ENCODE measurements at places on chromosomes 2 and 18. TPM values are rescaled to one million over a fixed set of nuclear protein-coding genes. Genes with fewer than 3 reads are reported as not detected.

KIF1A gene
- 0.87 TPM for total RNA-seq

TTN gene
- total RNA-seq: 4,150 TPM

MAB21L4 gene
- total RNA-seq: not detected

DNA sequence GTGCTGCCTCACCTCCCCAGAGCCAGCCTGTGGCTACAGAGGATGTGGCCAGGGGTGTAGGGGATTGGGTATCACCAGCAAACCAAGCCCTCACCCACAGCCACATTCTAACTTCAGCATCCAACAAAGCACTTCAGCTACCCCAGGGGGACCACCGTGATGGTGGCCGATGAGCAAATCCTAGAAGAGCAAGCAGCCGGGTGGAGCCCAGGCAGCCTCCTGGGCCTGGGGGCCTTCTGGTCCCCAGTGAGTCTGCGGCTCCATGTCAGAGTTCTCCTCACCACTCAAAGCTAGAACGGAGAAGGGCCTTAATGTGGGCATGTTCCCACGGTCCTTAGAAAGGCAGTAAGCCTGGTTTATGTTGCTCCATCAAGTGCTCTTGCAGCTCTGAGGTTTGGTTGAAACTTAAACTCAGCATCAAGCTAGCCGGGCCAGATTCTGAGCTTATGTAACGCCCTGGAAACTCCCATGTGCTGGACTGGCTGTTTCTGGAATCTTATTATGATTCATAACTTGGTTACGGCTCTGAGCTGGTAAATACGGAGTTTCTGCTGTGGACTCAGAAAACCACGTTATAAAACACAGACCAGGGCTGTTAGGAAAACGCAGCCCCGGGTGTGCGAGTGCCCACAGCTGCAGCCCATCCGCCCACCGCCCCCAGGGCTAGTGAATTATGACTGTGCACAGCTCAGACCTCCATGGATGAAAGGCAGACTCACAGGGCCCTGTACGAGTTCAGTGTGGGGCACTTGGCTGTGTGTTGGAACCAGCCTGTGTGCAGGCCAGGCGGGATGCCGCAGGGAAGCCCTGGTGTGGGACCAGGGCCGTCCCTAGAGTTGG lies 99.8 kb downstream of the SEPTIN10 start:
- no peak for DNase-seq

- no peak for DNase-seq
These were observed 76.7 kb downstream of the MRPS9 start for GRCh38 chr2:105114551-105114950.

GRCh38 chr2:234245945-234246344 lies 195.4 kb downstream of the SPP2 start:
- DNase-seq: no peak

ANKRD29 gene
- 2.8 TPM for total RNA-seq

DNA sequence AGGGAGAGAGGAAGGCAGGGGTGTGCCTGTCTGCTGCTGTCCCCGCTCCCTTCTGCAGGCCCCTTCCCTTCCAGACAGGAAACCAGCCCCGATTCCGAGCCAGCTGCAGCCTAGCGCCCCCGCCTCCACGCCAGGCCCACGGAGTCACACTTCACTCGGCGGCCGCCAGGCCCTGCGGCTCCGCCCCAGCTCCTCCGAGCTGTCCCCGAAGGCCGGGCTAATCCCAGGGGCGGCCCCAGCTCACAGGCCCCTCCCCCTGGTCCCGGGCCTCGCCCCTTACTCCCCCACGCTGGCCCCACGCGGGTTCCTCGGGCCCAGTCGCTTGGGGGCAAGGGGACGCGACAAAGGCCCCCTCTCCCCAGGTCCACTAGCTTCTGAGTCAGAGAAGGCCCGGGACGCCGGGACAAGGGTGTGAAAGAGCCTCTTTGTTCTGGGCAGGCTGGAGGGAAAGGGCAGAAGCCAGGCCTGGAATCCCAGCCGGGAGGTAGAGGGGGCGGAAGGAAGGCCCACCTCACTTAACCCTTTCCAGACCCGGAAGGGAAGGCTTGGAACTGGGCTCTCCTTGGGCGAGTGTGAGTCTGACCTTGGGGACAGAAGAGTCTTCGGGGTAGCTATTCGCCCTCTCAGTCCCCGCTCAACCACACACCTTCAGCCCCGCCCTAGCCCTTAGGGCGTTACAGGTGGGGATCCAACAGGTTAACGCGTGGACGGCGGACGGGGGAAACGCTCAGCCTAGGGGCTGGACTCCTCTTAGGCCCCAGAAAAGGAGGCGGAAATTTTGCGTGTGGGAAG lies 1.2 kb downstream of the RTKN start:
- peak; percentile 92 for DNase-seq

DNA sequence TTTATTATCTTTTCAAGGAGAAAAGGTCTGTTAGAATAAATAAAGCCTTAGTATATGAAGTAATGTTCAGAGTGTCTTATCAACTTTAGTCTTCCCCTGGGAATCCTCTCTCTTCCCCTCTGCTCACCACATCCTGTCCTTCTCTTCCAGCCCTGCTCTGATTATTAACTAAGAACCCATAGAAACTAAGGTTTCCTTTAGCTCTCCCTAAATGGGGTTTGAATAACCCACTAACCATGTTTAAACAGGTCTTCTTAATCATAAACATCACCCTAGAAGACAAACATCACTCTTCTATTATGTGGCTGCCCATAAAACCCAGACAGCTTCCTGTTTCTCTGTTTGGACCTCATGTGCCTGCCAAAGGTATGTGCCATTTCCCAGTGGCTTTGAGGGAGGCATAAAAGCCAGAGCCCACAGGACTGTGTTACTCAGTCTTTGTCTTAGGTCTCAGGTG lies 50.1 kb downstream of the SLC14A1 start:
- no peak for DNase-seq

DNA sequence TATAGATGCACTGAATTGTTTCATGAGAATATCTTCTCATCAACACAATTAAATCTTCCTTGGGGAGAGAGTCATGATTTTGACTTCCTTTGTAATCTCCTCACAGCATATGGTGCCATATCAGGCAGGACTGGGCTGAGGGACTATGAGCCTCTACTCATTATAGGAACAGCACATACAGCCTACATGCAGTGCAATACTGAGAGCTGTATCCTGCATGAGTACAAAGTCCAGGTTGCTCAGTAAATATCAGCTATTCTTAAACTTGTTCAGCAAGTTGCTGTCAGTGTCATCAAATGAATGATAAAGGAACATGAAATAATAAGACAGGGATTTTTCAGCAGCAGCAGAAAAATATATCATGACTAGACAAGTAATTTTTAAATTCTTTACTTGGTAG lies 10.8 kb downstream of the DLGAP1 start:
- DNase-seq: no peak

DNA sequence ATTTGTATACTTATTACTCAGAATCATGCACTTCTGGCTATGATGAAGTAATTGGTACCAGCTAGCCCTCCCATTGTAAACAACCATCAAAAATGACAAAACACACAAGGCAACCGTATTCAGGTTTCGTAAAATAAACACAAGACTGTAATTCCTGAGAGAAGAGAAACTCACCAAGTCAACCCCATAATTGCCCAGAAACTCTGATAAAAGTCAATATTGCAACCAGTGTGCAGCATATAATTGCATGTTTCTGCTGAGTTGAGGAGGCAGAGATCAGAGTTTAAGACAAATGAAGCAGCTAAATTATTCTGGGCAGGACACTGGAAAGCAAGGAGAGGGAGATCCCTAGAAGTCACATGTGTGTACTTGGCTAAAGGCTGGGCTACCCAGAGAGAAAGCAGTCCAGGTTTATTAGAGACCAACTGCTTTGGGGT lies 90.3 kb downstream of the ROCK2 start:
- no peak for DNase-seq

GRCh38 chr2:229689307-229689839 lies 25.0 kb downstream of the DNER start:
- DNase-seq: no peak

ARHGEF33 gene
- total RNA-seq: 0.66 TPM

SKOR2 gene
- not detected for total RNA-seq

Data from heart right ventricle (tissue), 16 donors.